Activated CD4-positive, CD25-positive, alpha-beta regulatory T cell treated with anti-CD3 and anti-CD28 coated beads, Interleukin-2, amount 50 U/mL, for 72 hours (primary cell): ENCODE measurements at places on chromosomes 1 and 21.

DNA sequence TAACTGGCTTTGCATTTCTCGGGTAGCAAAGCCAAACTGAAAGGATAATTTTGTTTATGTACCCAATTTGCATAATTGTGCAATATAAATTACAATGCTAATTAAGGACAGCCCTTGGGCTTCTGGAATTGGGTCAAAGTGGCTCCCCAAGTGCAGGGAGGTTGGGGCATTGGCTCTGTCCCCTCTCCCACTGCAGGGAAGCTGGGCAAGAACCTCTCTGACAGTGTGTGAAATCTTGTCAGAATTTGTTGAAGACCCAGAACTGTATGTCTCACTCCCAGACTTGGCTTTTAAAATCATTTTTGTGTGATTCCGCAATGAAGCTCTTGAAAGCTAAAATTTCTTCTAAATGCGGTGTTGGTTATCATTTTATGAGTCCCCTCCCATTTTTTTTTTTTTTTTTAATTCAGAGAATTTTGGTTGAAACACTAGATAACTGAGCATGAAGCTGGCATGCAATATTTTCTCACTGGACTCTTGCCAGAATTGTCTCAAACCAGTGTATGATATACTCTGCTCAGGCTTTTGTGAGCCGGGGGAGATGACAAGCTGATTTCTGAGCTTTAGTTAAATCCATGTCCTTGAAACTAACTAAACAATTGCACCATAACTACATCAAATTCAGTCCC is 878.9 kb upstream of the CXADR start:
- no peak for DNase-seq

DNA sequence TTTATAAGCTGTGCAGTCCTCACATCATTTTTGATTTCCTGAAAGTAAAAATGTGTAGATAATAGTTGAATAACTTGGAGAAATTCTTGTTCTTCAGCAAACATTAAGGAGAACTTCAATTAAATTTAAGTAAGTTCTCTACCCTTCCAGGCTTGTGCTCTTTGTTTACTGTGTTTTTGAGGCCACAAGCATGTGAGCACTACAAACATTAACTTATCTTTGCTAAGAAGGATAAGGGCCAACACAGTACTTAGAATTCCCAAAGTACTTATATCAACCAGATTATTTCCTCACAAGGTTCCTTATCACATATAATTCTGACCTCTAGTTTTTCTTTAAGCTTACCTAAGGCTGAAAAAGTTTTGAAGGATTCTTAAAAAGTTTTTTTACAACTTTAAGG is 24.7 kb upstream of the RWDD3 start:
- DNase-seq, result no peak

- no peak for DNase-seq
These were observed 1.4 kb downstream of the ARF1 start for GRCh38 chr1:228083871-228084278.

DNA sequence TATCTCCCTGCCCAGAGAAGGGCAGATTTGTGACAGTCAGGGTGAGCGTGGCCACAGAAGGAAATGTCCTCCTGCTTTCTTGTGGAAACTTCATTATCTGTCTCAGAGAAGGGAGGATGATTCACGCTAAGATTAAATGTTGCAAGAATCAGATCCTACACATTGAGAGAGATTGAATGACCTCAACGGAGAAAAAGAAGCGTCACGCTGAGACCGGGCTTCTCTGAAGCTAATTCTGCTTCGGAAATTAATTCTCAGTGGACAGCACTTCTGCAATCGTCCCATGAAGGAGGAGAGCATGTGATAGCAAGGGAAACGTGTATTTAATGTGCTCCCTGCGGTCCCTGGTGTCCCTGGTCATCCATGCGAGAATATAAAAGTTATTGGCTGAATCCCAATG is 19.8 kb upstream of the C1orf21 start:
- DNase-seq, result no peak

DNA sequence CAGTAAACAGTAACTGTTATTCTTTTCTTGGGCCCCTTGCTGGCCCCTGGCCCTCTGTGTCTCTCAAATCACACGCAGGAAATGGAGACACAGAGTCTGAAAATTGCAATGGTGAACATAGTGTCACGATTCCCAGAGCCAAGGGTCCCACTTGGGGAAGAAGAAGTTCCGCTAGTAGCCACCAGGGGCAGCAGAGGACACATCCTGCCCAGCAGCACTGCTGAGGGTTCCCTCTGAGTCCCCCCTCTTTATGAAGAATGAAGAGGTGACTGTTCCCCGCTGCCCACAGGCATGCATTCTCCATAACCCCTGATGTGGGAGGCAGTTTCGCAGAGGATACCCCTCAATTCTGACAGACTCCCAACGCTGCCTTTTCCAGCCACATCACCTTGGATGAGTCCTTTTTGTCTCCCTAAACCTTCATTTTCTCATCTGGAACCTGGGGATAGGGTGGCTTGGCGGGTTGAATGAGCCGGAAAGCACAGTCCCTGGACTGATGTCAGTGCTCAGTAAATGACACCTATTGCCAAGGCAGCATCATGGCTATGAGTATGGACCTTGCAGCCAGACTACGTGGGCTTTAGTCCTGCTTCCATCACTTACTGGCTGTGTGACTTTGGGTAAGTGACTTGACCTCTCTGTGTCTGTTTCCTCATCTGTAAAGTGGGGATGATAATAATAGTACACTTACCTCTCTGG is 238.0 kb upstream of the TMEM51 start:
- DNase-seq, result peak; percentile 44

GRCh38 chr1:100971021-100971420 is 54.6 kb downstream of the DPH5 start:
- no peak for DNase-seq

DNA sequence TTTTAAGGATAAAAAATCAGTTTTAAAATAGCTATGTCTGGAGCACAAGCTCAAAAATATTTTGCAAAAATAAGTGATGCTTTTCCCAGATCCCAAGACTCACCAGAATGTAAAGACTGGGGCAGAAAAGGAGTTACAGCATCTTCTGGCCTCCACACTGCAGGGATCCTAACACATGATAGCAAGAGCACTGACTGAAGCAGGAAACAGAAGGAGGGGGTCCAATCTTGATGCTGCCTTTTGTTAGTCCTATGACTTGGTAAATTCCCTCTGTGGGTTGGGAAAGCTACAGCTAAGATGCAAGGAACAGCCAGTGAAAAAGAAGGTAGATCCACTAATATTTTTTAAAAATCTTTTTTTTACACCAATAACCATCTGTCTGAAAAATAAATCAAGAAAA is 54.2 kb upstream of the TNR start:
- no peak for DNase-seq

GRCh38 chr1:52426371-52426770 is 22.0 kb downstream of the PRPF38A start:
- no peak for DNase-seq

DNA sequence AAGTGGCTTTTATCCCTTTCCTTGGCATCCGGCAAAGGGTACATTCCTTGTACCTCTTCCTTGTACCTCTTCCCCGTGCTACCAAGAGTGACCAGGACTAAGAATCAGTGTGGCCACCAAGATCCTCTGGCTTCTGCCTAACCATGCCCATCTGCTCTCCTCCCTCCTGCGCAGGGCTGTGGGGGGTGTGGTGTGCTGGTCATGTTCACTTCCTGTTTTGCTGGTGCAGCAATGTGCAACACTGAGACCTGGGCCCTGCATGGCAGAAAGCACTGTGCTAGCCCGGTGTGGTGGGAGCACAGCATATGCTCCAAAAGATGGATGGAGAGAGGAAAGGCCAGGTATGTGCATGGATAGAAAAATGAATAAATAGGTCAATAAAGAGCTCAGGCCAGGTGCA is 33.3 kb upstream of the TENT5C start:
- no peak for DNase-seq

DNA sequence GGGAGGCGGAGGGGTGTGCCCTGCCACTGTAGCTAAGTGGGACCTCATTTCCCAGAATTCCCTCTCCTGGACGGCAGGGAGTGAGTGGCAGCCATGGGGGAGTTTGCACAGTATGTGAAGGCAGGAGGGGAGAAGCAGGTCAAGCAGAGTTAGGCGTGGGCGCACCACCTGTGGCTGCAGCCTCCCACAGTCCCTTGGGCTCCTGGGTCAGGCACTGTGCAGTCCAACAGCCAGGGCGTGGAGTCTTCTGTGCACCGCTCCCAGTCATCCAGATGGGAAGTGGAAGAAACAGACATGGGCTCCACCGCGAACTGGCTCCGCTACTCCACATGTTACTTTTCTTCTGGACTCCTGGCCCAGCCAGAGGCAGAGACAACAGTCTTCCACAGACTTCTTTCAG is 85.4 kb upstream of the TIAM1 start:
- no peak for DNase-seq
